NCI-H1048 (cell line): ENCODE measurements at places on chromosomes 7 and 10.

- no peak for DNase-seq
Observed at GRCh38 chr10:78832281-78832680, 236.5 kb upstream of the ZMIZ1 start.

DNA sequence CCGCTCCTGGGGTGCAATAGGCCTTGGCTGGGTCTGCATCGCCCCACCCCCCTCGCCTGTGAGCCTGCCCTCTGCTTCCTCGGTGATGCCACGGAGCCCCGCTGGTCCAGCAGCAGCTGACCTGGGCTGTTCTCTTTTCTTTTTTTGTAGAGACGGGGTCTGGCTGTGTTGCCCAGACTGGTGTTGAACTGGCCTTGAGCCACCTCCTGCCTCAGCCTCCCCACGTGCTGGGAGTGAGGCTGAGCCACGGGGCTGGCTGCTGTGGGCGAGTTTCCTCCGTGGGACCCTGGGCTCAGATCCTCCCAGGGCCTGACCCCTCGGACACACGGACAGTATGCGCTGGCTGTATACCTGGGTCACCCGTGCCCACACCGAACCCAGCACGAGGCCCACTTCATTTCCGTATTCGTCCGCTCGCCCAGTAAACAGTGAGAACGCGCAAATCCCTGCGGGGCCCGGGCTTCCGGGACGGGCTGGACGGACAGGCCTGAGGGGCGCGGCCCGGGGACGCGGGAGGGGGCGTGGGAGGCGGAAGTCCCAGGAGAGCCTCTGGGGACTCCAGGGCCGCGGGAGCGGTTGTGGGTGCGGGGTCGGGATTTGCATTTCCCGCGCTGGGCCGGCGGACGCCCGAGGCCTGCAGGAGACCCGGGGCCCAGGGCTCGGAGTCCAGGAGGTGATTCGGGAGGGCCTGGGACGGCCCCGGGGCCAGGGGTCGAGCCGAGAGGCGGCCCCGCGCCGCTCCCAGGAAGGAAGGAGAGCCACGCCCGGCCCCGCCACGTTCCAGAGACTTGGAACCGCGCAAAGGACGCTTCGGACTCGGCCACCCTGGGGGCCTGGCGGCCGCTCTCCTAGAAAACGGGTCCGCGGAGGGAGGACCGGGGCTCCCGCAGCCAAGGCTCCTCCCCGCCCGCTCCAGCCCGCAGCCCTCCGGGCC is 57.7 kb upstream of the DNAJB6 start:
- DNase-seq, result no peak

DNA sequence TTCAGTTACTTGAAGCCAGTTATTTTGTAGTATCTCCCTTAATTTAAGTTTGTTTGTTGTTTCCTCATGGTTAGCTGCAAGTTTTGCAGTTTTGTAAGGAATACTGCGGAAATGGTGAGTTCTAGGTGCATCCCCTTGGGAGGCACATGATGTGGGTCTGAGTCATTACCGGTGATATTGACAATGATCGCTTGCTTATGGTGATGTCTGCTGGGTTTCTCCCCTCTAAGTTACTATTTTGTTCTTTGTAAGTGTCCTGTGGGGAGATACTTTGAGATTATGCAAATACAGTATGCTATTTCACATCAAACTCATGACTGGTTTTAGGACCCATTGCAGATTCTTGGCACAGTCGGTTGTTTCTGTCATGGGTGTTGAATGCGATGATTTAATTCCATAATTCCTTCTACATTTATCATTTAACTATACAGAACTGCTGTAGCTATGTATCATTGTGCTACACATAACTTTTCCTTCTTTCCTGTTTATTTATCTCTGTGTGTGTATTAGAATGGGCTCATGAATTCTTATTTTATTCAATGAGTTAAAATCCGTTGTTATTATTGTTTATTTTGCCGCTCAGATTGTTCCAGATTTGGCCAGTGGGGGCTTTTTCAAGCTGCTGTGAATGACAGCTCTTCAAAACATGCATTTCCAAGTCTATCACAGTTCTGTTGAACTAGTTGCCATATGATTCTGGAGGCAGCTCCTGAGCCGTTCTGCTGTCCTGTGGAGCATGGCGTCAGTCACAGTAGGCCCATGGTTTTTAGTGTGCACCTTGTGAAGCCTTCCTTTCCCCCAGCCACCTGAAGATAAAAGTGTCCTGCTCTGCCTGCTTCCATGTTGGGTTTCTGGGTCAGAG is 18.4 kb downstream of the TSPAN14 start:
- no peak for DNase-seq

- DNase-seq, result no peak
Observed at GRCh38 chr7:83455612-83456011, 193.3 kb downstream of the SEMA3E start.

DNA sequence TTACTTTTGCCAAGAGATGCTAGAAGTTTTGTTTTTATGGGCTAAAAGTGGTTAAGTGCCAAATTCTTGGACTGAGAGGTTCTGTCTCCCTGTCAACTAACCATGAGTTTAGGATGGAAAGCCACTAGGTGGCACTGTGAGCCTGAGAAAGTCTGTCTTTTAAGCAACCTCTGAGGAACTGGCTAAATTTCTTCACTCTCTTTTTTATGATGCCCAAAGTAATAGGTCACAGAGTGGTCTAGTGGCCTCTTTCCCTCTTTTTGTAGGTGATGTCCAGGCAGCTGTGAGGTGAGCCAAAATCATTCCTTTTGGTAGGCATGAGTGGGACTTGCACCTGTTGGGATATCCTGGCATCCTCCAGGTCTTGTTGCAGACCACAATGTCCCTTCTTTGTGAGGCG is 56.8 kb downstream of the SND1 start:
- DNase-seq, result no peak

DNA sequence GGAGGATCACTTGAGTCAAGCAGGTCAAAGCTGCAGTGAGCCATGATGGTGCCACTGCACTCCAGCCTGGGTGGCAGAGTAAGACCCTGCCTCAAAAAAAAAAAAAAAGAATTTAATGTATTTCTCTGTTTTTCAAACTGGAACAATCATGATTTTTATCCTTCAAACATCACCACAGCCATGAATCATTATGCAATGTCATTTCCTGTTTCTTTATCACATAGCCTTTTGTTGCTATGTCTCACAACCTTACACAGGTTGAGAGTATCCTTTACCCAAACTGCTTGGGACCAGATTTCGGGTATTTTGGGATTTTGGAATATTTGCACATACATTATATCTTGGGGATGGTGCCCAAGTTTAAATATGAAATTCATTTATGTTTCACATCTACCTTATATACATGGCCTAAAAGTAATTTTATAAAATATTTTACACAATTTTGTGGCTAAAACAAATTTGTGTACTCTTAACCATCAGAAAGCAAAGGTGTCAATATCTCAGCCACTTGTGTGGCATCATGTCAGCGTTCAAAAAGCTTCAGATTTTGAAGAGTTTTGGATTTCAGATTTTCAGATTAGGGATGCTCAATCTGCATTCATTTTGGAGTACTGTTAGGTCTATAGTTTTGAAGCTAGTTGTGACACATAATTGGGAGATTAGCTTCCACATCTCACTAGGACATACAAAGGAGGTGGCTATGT is 8.2 kb downstream of the NT5C3A start:
- no peak for DNase-seq

DNA sequence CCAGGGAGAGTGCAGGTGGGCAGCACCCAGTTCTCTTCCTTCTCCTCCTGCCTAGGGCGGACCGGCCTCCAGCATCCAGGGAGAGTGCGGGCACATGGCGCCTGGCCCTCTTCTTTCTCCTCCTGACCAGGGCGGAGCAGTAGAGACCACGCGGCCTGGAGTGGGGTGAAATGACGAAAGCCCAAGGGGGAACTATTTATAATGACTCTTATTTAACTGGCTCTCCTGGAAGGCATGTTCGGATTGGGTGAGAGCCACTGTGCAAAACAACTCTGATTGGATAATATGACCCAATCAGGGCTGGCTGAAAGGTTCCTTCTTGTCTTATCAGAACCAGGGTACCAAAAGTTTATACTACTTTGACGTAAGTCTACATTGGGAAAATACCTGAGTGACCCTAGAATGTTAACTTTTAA is 63.1 kb downstream of the ZNF37A start:
- DNase-seq, result no peak

GRCh38 chr10:13860886-13861285 is 274.1 kb downstream of the PRPF18 start:
- no peak for DNase-seq

- DNase-seq, result no peak
Observed at GRCh38 chr10:49649294-49649693, 30.2 kb upstream of the C10orf53 start.

- no peak for DNase-seq
Observed at GRCh38 chr7:128880791-128881457, 18.3 kb downstream of the ATP6V1F start.

DNA sequence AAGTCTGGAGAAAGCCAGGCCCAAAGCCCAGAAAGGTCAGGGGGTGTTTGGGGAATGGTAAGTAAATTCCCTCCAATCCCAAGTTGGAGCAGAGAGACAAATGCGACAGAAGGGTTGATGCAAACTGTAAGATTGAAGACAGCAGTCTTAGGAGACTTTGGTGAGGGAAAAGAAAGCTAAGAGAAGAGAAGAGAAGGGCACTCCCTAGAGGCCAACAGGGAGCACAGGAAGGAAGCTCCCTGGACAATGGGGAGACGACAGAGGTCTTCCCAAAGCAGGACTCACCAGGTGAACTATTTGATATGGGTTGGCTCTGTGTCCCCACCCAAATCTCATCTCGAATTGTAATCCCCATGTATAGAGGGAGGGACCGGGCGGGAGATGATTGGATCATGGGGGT is 151.5 kb downstream of the KIF20B start:
- DNase-seq, result no peak

GRCh38 chr7:92523110-92523509 is 5.2 kb downstream of the PEX1 start:
- no peak for DNase-seq

GRCh38 chr7:107836237-107837144 is 33.5 kb upstream of the SLC26A3 start:
- DNase-seq, result no peak

- no peak for DNase-seq
Observed at GRCh38 chr10:110699859-110700468, 55.8 kb downstream of the RBM20 start.

- DNase-seq, result no peak
Observed at GRCh38 chr7:100875356-100875751, 451 bp downstream of the SRRT start.

DNA sequence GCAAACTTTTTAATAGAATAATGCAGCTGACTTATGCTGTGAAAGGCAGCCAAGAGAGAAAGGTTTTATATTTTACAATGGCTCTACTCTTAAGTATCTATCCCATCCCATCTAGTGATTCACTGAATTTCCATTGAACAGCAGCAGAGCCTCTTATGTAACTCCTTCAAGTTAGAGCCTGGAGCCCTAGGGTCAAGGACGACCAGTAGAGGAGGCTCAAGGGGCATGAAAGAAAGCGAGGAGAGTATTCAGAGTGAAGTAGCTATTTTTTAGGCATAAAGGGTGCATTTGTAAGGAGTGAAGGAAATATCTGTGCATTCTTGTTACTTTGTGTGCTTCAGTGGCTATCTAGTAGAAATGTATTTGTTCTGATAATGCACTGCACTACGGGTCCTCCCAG is 180.2 kb upstream of the TPK1 start:
- no peak for DNase-seq

DNA sequence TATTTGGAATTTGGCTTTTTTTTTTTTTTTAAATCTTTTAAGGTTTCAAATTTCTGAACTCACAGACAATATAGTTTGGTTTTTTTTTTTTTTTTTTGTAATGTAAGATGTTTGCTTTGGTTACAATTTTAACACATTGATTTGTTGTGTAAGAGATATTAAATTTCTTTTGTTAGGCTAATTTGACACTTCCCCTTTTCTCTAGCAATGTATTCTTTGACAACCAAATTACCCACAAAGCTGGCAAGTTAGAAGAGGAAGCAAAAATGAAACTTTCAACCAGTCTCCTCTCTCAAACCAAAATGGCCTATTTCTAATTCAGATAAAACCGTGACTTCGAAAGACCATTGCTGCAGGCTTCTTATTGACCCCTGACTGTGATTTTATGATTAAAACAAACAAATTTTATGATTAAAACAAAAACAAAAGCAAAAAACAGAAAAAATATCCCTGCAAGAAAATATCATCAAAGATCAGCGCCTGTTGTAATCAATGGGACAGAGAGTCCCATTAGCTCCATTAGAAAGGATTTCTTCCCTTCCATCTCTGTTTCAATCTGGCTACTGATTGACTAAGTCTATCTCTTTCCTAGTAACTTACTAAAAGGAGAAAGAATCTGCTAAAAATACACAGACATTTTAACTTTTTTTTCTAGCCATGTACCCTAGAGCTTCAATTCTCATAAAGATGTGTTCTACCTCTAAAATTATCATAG is 489.2 kb downstream of the MDFIC start:
- no peak for DNase-seq

- DNase-seq, result no peak
Observed at GRCh38 chr7:25359471-25360059, 131.3 kb upstream of the NPVF start.

GRCh38 chr10:135132-135600 is at the start of gene ZMYND11:
Gene ZMYND11 (plus strand): TSS chr10:135455. CDS start chr10:180013, 44,558 bp downstream.
- DNase-seq, result no peak

- DNase-seq, result no peak
Observed at GRCh38 chr10:92761571-92761970, 71.8 kb downstream of the HHEX start.

DNA sequence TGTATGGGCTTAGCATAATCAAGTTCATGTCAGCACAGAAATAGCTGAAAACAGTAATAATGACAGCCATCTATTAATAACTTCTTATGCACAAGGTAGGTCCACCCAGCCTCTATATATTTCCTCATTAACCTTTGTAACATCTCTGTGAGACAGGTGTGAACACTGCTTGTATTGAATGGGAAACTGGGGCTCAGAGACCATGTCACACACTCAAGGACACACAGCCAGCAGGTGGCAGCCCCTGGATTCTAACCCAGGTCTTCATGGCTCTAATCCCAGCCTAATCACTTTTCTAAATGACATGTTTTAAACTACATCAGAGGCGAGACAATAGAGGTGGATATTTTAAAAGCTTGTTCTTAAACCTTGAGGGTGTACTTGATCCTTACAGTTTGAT is 591.4 kb downstream of the PARD3 start:
- DNase-seq, result no peak

GRCh38 chr10:76119036-76119435 is 687.6 kb downstream of the LRMDA start:
- no peak for DNase-seq

GRCh38 chr10:131211146-131211545 is 100.4 kb downstream of the TCERG1L start:
- DNase-seq, result no peak
